T47D (cell line): ENCODE measurements at places on chromosomes 6 and 20.

DNA sequence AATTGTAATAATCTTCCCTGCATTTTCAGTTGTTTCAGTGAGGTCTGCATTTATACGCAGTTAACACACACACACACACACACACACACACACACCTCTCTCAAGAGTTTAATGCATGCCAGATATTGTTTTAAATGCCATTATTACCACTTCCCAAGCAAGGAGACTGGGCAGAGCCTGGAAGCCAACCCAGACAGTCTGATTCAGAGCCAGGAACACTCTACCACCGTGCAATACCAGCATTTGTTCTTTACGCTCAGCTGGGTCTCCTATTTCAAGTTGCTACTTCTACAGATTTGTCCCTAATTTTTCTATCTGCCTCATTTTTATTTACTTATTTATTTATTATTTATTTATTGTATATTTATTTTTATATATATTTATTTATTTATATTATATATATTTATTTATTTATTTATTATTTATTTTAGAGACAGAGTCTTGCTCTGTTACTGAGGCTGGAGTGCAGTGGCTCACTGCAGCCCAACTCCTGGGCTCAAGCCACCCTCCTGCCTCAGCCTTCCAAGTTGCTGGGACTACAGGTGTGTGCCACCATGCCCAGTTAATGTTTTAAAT, 68.4 kb downstream of the PCSK2 start:
- DNase-seq: no peak

DNA sequence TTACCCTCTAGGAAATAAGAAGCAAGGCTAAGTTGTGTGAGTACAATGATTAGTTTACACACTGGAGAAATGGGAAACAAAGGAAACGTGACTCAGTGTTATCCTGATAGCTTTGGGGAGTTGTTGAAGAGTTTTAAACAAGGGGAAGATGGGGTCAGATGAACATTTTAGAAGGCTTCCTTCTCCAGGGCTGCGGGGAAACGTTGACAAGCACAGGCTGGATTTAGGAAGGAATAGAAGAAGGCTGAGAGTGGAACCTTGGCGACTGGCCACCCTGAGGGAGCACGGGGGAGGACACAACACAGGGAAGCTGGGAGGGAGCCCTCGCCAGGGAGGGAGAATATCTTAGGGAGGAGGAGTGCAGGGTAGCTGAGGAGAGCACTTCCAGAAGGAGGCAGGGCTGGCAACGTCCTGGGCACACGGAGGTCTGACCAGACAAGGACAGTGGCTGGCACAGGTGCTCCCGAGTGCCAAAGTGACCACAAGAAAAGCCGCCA, 134.7 kb downstream of the AIG1 start:
- no peak for DNase-seq

- DNase-seq: peak; percentile 66
These were observed 180.0 kb upstream of the RREB1 start for GRCh38 chr6:6927521-6928361.

DNA sequence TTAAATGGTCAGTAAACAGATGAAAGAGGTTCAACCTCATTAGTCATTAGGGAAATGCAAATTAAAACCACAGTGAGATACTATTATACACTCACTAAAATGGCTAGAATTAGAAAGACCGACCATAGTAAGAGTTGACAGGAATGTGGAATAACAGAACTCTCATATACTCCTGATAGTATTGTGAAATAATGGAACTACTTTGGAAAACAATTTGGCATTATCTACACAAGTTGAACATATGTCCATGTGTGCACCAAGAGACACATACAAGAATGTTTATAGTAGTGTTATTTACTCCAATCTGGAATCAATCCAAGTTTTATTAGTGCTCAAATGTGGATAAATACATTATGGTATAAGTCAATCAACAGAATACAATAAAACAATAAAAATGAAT, 59.6 kb downstream of the AK9 start:
- DNase-seq: no peak

DNA sequence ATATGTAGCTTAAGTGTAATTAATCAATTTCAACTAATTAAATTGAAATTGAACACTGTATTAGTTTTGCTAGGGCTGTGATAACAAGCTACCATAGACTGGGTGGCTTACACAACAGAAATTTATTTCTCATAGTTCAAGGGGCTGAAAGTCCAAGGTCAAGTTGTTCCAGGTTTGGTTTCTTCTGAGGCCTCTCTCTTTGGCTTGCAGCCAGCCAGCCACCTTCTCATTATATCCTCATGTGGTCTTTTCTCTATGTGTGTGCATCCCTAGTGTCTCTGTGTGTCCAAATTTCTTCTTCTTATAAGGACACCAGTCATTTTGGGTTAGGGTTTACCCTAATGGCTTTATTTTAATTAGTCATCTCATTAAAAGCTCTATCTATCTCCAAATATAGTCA, 611.7 kb downstream of the UTRN start:
- no peak for DNase-seq

GRCh38 chr20:50629670-50630045, 61.7 kb downstream of the RIPOR3 start:
- no peak for DNase-seq

DNA sequence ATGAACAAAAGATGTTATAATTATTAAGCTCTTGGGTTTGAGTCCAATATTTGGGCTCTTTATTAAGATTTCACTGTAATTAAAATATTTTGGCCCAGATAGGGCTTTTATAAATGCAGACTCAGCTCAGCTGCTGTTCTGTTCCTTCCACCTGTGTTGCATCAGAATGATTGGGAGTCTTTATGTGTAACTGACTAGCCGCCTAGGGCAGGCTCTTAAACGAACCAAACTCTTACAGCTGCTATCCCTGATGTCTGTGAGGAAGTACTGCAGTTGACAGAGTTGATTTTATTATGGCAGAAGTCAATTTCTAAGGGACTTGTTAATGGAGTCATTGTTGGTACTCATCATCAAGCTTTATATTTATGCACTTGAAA, 144.7 kb downstream of the MYO6 start:
- DNase-seq: peak; percentile 6

- peak; percentile 42 for DNase-seq
These were observed 4.2 kb downstream of the RIMS4 start for GRCh38 chr20:44805979-44806620.

GRCh38 chr20:5481872-5482271, 165.1 kb upstream of the PROKR2 start:
- no peak for DNase-seq

DNA sequence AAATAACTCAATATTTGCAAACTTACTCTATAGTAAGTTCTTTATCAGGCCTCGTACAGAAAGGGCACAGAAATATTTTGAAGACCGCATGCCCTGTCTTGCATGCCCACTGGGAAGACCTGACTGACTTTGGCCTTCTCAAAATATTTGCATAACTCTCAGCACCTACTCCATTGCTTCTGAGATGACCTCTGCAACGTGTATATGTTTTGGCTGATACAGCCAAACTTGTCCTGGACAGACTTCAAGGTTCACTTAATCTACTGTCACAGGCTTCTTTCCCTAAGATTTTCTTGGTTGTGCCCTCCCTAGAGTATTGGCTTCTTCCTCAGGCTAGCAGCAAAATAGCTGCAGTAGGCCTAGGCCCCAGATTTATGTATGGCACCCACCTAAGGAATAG, 21.5 kb upstream of the SERINC3 start:
- no peak for DNase-seq

- no peak for DNase-seq
These were observed 140.1 kb upstream of the ZFP64 start for GRCh38 chr20:52331655-52332054.

GRCh38 chr6:100719883-100720682, 161.0 kb downstream of the ASCC3 start:
- no peak for DNase-seq

DNA sequence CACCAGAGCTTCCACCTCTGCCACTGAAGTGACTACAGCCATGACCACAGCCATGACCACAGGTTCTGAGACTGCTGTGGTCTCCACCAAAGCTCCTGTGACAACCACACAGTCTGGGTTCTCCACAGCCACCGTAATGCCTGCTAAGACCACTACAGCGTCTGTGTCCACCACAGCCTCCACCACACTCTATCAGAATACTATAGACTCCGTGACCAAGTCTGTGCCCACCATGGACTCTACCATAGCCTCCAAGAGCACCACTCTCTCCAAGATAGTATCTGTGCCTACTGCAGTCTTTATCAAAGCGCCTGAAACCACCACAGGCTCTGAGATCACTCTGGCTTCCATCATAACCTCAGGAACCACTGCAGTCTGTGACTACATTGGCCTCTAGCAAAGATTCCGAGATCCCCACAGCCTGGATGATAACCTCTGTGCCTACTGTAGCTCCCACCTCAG, 18.3 kb upstream of the MUC21 start:
- DNase-seq: no peak

GRCh38 chr6:16676978-16677377, 84.3 kb downstream of the ATXN1 start:
- DNase-seq: no peak

DNA sequence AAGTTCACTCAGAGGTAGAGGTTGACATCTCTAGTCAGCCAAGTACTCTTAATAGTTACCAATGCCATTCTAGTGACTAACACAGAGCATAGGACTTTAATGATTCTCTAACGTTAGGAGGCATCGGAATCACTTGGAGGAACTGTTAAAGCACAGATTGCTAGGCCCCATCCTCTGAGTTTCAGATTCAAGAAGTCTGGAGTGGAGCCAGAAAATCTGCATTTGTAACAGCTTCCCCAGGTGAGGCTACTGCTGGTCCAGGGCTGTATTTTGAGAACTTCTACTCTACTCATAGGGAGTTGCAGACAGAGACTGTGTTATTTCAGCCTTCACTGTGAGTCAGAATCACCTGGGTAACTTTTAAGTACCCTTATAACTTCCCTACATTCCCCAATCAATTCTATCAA, 5.7 kb downstream of the LMBRD1 start:
- no peak for DNase-seq

GRCh38 chr20:63367446-63368055, 6.4 kb upstream of the CHRNA4 start:
- no peak for DNase-seq

DNA sequence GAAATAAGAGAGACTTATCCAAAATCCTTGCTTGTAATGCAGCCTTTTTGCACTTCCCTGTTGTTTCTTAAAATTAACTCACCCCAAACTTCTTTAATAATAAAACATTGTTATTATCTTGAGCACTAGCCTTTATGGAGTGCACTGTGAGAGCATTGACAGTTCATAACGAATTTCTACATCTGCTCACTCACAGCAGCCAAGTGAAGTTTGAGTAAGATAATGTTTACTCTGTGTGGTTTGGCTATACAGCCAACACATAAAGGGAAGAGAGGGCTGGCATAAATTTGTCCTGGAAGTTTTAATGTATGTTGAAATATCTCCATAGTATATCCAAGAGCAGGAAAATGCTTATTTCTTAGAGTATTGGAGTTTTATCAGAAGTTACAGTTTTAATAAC, 227.9 kb downstream of the FRK start:
- no peak for DNase-seq

DNA sequence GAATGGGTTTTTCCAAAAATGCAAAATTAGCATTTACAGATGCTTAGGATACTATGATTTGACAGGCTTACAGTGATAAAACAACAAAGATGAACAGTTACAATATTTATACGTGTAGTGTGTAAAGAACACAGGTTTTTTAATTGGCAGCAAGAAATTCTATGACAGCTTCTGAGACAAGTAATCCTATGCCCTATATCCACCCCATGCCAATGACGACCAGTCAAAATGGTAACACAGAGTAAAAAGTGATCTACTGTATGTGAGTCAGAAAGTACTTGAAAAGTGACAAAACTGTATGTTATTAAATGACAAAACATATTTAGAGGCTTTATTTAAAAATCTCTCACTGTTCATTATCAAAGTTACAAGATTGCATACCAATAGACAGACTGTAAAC, 99.5 kb downstream of the PRDM1 start:
- DNase-seq: no peak

DNA sequence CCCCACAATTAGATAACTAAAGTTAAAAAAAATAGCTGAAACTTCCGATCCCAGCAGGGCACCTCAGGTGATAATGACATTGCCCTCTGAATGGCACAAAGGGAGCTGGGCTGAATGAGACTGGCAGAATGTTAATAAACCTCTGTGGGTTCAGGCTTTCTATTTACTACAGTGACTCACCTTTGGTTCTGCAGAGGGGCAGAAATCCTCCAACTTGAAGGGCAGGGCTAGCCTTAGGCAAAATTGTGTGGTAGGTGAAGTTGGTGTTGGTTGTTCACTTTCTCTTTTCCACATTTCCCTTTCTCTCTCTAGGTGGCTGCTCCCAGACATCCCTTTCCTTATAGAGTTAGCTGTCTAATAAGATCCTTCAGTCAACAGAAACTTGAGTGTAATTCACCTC, 625.2 kb downstream of the EPM2A start:
- DNase-seq: no peak

DNA sequence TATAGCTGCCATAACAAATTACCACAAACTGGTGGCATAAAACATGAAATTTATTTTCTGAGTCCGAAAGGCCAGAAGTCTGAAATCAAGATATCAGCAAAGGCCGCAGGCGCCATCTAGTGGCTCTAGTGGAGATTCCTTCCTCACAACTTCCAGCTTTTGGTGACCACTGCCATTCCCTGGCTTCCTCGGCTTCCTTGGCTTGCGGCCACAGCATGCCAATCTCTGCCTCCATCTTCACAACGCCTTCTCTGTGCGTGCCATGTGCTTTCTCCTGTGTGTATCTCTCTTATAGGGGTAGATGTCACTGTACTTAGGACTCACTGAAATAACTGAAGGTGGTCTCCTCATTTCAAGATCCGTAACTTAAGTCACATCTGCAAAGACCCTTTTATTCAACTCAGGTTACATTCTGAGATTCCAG, 5.4 kb upstream of the PLAGL1 start:
- peak; percentile 33 for DNase-seq

DNA sequence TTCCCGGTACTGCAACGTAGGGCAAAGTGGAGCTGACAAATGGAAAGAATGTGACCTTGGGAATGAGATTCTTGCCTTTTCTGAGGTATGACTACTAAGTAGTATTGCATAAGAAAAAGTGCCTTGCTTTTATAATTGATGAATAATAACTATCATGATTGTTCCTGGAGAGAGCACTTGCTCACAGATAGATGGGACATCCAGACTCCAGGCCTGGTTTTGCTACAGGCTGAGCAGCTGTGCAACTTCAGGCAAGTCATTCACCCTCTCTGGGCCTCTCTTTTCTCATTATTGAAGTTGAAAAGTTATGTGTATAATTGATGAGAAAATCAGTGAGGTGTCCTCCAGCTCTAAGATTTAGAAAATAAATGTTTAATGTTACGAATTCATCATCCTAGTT, 53.6 kb upstream of the MBOAT1 start:
- DNase-seq: no peak
